Fibroblast of lung (primary cell): ENCODE measurements at places on chromosomes 3 and 15. TPM values are rescaled to one million over a fixed set of nuclear protein-coding genes. Genes with fewer than 3 reads are reported as not detected.

PAK6 gene
- polyA plus RNA-seq: 0.03 and 0.05 TPM in 2 replicates

MINAR1 gene
- 0.24 and 0.58 TPM in 2 replicates for polyA plus RNA-seq

BUB1B gene
- 6.9 and 23.9 TPM in 2 replicates for polyA plus RNA-seq

SYNPR gene
- not detected in 2 replicates for polyA plus RNA-seq

VGLL3 gene
- polyA plus RNA-seq: 41.8 and 222 TPM in 2 replicates

KNL1 gene
- polyA plus RNA-seq: 3.9 and 14.5 TPM in 2 replicates

GOLGA8K gene
- polyA plus RNA-seq: not detected in 2 replicates

SCN11A gene
- polyA plus RNA-seq: 0.01 and 0.05 TPM in 2 replicates

- DNase-seq: peak; percentile 58
Observed at GRCh38 chr15:28881170-28881569, 4.6 kb upstream of the APBA2 start.

DNA sequence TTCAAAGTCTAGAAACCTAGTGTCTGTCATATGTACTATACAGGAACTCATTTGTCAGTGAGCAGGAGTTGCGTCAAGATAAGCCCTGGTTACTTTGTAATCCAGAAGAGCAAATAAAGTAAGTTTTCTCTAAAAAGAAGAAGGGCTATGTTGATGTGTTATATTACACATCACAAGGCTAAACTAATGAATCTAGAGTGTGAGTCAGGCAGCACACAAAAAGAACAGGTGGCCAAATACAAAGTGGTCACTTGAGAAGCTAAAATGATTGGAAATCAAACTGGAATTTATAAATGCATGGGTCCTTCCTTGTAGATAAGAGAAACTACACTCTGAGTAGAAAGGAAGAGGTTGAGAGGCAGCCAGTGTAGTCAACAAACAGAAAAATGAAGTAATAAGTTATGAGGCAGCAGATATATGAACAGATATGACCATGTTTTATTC lies 771.6 kb downstream of the DIPK2A start:
- DNase-seq: no peak

GRCh38 chr15:29670266-29670665 lies 152.0 kb downstream of the TJP1 start:
- no peak for DNase-seq

DNA sequence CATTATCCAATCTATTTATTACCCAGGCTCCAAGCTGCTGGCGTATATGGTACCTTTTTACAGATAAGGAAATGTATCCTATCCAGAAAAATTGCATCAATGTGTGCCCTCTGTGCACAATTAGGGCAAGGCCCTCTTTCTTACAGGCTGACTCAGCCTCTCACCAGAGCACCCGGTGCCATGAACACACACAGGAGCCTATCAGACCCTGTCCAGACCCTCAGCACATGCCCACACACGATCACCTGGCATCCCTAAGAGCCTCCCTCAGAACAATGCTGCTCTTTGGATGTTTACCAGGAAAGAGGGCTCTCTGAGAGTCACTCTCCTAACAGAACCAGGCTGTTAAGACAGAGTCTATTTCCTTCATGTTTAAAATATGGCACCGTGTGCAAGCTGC lies 460.0 kb upstream of the TBL1XR1 start:
- DNase-seq: no peak

- DNase-seq: peak; percentile 33
Observed at GRCh38 chr3:188431553-188431952, 277.6 kb downstream of the LPP start.

- no peak for DNase-seq
Observed at GRCh38 chr3:196914866-196915265, 27.5 kb downstream of the NCBP2 start.

DNA sequence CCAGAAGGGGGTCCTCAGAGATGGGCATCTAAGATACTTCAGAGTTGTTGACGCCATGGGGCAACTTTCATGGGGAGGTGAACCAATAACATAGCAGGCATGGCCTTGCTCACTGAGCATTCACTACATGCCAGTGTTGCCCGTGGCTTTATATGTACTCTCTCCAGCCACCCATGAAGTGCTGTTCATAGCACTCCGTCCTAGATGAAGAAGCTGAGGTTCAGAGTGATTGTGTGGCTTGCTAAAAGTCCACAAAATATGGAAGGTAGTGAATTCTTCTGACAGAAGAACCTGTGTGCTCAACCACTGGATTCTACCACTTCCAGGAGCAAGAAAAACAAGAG lies 9.8 kb upstream of the SEMA4B start:
- no peak for DNase-seq

- DNase-seq: no peak
Observed at GRCh38 chr3:196097373-196098154, 15.7 kb upstream of the TFRC start.

- peak; percentile 28 for DNase-seq
Observed at GRCh38 chr3:112374333-112374734, 41.4 kb downstream of the CD200 start.

- DNase-seq: no peak
Observed at GRCh38 chr3:142963234-142963515, 299 bp downstream of the PAQR9 start.

GRCh38 chr3:125143982-125144652 lies 68.4 kb downstream of the SLC12A8 start:
- peak; percentile 84 for DNase-seq

- no peak for DNase-seq
Observed at GRCh38 chr15:66724732-66725463, 22.9 kb downstream of the SMAD6 start.

GRCh38 chr3:3031326-3031725 lies 78.8 kb downstream of the IL5RA start:
- peak; percentile 3 for DNase-seq

GRCh38 chr15:46710401-46710960 lies 1006.8 kb upstream of the SEMA6D start:
- no peak for DNase-seq

DNA sequence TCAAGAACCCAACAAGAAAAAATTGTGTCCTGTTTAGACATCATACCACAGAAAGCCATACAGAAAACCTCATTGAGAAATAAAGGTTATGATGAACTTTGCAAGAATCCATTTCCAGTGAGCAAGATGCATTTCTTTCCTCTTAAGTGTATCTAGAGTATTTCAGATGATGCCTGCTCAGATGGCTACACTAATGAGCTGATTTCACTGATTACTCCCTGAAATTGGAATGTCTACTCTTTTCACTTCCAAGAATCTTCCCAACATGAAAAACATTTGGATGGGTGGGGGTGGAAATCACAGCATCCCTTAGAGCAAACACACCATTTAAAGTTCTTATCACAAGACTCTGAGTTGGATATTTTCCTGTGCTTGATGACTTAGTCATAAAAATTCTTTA lies 41.4 kb upstream of the IL12A start:
- peak; percentile 96 for DNase-seq

- no peak for DNase-seq
Observed at GRCh38 chr3:107172411-107172810, 204.8 kb upstream of the CCDC54 start.

- DNase-seq: no peak
Observed at GRCh38 chr3:171354706-171355582, 105.3 kb downstream of the TNIK start.

- DNase-seq: peak; percentile 82
Observed at GRCh38 chr15:85592148-85592547, 202.6 kb downstream of the KLHL25 start.

- no peak for DNase-seq
Observed at GRCh38 chr3:13623101-13623654, 74.3 kb downstream of the FBLN2 start.

DNA sequence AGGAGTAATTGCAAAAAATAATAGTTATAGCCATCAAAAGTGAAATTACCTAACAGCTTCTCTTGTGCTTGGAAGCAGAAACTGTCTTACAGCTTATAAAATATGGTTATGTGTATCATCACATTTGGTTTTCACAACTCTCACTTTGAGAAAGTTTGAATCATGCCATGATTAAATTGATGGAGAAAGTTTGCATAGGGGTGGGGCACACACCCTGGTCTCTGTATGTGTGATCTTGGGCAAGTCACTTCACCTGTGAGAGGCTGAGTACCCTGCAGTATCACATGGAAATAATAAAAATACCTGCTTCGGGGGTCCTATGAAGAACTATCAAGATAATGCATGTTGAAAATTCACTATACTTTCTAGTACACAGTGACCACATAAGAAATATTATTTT lies 471.4 kb downstream of the RAP2B start:
- no peak for DNase-seq

GRCh38 chr3:117444175-117444574 lies 734.6 kb downstream of the TUSC7 start:
- DNase-seq: no peak

DNA sequence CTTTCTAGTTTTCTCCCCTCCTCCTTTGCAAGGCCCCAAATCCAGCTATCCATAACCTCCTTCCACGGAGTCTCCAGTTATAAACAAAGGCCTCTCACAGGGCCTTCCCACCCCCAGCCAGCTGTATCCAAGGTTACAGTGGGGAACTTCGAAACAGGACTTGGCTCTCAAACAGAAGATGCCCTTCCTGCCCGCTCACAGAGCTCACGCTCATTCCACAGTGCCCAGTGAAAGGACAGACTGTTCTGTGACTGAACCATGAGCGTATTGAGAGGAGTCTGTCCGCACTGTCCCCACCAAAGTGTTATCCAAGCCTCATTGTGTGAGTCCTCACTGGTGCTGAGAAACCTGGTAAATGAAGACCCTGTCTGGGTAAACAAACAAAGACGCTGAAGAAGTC lies 35.4 kb downstream of the ARHGAP31 start:
- DNase-seq: no peak

DNA sequence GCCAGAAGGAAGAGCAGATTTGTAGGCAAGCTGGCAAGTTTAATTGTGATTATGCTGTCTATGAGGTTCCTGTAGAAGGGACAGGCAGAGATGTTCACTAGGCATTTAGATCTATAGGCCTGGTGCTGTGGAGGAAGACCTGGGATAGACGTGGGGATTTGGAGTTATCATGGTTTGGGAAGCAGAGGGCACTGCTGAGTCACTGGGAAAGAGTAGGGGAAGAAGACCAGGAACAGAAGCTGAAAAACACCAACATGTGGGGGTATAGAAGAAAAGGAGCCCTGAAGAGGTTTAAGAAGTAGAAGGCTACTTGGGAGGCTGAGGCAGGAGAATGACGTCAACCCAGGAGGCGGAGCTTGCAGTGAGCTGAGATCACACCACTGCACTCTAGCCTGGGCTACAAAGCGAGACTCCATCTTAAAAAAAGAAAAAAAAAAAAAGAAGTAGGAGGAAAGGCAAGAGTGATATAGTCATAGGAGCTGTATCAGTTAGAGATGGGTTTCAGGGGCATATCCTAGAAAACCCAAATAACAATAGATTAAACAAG lies 19.3 kb downstream of the GRK7 start:
- DNase-seq: no peak

GRCh38 chr15:98954411-98954810 lies 53.2 kb downstream of the PGPEP1L start:
- DNase-seq: peak; percentile 97

DNA sequence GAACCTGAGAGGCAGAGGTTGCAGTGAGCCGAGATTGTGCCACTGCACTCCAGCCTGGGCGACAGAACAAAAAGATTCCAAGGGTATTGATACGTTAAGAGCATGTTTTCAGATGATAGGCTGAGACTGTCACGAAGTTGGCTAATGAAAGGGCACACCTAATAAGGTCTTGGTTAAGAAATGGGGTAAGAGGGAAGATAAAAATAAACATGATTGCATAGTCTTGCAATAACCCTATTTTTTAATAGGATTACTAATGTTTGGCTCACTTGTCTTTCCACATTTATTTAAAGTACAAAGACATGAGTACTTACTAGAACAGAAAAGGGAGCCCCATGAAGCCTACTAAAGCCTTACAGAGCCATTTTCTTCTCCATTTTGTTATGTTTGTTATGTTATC lies 109.0 kb downstream of the FRMD4B start:
- DNase-seq: peak; percentile 70

- no peak for DNase-seq
Observed at GRCh38 chr3:42733501-42734262, 31.1 kb upstream of the HHATL start.

GRCh38 chr3:112333002-112333380 lies at the start of gene CD200:
CD200 (plus strand) TSS chr3:112333156; CDS start chr3:112333213, 57 bp downstream.
- DNase-seq: peak; percentile 50

DNA sequence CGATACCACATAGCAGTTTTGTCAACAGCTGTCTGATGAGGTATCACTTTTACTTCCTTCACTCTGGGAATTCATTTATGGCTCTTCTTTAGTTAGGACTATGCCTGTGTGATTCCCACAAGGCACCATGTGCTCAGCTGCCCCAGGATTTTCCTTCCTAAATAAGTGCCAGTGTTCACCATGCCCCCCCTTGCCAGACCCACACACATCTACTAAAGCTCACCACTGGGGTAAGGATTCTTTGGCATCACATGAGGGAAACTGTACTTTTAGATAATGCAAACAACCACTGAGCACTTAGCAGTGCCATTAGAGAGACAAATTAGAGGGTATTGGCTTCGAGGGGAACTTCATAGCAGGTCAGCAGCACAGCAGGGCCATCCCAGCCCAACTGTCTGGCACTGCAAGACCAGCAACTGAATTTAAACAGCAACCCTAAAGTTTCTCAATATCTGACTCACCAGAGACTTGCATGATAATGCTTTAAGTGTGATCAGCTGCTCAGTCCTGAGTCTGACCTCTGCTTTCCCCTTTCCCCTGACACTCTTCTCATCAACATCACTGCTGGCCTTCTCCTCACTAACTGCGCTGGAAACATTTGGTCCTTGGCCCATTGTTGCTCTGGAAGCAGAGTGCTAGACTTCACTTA lies 114.3 kb downstream of the STAC start:
- DNase-seq: peak; percentile 72

- DNase-seq: no peak
Observed at GRCh38 chr3:106528932-106529331, 660.1 kb upstream of the CBLB start.

DNA sequence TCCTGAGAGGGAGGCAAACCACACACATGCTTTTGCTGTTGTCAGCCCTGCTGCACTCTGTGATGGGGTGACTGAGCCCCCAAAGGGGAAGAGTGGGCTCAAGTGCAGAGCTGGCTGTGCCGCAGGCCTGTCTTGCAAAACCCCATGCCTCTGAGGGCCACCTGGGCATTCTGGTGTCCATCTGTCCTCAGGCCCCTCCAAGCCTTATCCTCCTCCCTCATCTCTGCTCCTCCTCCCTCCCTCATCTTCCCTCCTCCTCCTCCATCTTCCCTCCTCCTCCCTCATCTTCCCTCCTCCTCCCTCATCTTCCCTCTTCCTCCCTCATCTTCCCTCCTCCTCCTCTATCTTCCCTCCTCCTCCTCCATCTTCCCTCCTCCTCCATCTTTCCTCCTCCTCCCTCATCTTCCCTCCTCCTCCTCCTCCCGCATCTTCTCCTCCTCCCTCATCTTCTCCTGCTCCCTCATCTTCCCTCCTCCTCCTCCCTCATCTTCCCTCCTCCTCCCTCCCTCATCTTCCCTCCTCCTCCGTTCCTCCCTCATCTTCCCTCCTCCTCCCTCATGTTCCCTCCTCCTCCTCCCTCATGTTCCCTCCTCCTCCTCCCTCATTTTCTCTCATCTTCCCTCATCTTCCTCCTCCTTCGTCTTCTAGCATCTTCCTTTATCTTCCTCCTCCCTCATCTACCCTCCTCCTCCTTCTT lies 40.6 kb downstream of the CHDH start:
- DNase-seq: no peak
